ENCODE measurements at places on chromosomes 2 and 18.

GRCh38 chr2:66488946-66489345 lies 54.0 kb downstream of the MEIS1 start:
- DNase-seq = no peak

GRCh38 chr2:241808721-241809382 lies at the start of gene NEU4:
NEU4 (plus strand) TSS chr2:241809193; CDS start chr2:241814485, 5,292 bp downstream.
- DNase-seq = no peak

DNA sequence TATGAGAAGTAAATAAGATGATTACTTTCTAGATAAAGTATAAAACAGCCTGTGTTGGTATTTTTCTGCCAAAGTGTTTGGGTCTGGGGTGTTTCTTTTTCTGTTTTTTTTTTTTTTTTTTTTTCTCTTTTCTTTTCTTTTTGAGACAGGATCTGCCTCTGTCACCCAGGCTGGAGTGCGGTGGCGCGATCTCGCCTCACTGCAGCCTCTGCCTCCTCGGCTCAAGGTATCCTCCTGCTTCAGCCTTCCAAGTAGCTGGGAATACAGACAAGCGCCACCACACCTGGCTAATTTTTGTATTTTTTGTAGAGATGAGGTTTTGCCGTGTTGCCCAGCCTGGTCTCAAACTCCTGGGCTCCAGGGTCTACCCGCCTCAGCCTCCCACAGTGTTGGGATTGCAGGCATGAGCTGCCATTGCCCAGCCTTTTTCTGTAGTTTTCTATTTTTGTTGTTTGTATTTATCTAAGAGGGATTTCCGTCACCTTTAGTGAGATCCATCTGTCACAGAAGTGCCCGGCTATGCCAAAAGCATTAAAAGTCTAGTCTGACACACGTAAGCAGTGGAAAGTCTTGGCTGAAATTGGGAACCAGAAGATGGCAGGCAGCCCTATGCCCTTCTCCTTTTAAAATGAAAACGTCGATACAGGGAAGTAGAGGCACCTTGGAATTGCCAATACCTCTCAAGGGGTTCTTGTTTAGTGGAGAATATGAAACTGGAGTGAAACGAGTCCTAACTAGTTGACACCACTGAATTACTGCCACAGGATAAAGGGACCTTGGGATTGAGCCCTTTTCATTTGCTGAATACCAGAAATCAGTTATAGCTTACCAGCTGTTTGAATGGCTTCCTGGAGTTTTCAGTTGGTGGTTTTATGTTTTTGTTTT lies 14.0 kb downstream of the UGP2 start:
- peak; percentile 21 for DNase-seq

DNA sequence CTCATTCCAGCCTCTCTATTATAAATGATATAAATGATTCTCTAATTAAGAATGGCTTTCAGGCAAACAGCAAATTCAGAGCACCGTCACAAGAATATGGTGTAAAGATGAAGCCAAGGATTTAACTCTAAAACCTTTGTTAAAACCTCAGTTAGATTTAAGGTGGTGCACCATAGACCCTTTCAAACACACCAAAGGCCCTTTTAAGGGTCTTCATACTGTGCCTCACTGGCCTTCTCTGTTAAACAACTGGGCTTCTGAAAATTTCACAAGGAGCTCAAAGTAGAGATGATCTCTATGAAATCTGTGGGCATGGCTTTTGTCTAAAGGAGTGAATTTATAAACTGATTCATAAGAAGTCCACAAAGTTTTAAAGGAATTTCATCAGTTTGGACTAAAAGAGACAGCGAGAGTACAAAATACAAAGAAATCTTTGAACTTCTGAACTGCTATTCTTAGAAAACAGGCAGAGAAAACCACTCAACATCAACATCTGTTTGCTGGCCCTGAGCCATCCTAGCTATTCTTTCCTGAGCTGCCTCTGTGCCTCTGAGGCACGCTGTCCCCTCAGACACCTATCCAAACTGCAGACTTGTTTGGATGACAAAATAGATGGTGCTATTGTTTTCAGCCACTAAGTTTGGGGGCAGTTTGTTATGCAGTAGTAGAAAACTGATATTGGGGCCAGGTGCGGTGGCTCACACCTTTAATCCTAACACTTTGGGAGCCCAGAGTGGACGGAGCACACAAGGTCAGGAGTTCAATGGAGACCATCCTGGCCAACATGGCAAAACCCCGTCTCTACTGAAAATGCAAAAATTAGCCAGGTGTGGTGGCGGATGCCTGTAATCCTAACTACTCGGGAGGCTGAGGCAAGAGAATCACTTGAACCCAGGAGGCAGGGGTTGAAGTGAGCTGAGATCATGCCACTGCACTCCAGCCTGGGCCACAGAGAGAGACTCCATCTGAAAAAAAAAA lies 72.9 kb upstream of the MYCN start:
- no peak for DNase-seq

DNA sequence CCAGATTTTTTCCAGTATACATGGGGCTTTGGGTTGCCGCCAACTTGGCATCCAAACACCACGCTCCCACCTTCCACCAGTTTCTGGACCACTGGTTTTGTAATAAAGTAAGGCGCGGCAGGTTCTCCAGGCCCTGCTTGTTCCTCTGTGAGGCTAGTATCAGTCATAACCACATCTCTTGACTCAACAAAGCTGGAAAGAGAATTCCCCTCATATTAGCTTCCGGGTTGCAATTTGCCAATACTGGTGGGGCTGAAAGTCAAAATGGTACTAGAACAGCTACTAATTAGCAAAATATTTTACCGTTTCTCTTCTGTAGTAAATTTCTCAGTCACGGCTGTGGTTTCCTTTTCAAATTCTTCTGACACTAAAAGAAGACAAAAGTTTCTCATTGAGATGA lies 25.0 kb downstream of the TTN start:
- no peak for DNase-seq

DNA sequence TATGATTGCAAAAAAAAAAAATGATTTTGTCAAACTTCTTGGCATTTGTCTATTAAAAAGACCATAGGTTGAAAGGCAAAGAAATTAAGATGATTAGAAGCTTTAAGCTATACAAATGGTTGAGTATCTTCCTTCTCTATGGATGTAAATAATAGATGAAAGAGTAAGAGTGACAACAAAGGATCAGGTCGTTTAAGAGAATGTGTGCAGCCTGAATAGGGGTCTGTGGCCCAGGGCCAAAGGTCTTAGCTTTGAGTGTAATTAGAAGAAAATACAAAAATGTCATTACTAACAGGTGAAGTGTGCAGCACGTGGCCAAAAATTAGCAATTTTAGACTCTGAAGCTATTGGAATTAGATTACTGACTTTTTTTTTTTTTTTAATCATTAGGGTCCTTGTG lies 122.4 kb downstream of the GREB1L start:
- DNase-seq = no peak
